Stimulated activated CD4-positive, alpha-beta T cell treated with anti-CD3 and anti-CD28 coated beads, Interleukin-1b, Interleukin-23, amount 100 ng/mL, for 1 hour (primary cell): ENCODE measurements at places on chromosomes 3 and 15.
A peak's percentile ranks its signal among the peaks of the same experiment; 100 is the strongest.

DNA sequence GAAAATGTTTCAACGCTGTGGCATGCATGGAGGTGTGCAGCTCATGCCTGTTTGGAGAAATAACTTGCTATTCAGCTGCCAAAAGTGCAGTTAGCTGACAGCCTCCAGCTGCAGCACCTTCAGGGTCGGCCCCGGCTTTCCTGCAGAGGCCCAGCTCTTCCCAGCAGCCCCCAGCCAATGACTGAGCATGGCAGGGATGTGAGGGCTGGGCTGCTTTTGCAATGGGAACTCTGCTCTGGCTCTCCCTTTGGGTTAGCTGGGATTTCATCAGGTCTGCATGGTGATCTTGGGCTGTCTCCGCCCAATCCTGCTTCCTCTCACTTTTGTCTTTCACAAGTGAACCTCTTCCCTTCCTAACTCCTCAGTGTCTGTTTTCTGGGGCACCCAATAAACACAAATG lies 396.6 kb downstream of the EPHB1 start:
- DNase-seq = no peak

GRCh38 chr3:134753999-134754742 lies 40.9 kb upstream of the EPHB1 start:
- DNase-seq = no peak

- DNase-seq = no peak
Observed at GRCh38 chr3:32121137-32121536, 14.7 kb downstream of the GPD1L start.

DNA sequence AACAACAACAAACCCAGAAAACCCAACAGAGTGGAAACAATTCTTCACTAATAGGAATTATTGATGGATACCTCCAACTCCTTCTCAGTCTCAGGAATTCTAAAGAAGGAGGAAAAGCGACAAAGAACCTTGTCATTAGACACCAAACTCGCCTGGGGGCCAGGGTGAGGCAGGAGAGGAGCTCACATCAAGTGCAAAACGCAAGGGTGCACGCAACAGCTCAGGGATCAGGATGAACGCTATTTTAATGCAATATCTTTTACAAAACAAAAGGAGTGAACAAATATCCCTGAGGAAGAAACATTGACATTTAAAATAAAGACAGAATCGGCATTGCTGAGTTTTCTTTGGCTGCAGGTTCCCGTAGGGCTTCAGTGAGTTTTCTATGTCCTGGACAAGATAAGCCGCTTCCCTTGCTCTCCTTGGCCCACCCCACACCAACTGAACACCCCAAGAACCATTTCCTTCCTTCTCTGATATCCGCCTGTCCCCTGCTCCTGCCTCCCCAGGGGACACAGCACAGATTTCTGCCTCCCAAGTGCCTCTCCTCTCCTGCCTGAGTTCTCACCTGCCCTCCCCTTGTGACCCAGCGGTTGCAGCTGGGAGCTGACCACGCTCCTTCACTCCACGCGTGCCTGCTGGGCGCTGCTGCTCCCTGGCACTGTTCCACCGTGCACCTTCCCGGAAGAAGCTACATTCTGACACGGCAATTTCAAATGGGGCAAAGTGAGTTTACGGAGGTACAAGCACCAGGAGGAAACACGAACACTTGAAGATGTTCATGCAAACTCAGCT lies 63.0 kb downstream of the ATP10A start:
- DNase-seq = no peak

DNA sequence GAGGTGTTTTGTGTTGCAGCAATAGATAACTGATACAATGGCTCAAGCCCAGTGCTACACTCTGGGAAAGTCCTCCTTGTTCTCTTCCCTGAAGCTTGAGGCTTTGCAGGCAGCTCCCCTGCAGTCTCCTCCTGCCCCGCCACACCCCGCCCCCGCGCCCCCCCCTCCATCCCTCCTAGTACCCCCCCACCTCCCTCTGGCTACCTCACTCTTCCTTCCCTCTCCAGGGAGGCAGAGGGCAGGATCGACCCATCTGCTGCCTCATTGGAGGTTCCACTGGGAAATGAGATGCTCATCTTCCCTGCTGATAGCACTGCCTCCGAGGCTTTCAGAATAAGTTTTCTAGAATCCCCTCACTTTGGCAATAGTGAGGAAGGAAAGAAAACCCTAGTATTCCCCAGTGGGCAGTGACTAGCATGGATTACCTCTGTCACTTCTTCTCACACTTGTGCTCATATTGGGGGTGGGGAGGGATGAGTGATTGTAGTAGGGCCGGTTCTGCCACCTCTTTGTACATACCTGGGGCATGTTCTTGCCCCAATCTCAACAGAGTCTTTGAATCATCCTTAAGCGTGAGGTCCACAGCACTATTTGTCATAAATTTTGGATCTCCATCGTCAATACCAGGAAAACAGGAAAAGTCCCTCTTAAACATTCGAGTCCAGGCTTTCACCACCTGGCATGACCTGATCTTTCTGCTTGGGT lies 16.3 kb upstream of the RAB7A start:
- DNase-seq = no peak

DNA sequence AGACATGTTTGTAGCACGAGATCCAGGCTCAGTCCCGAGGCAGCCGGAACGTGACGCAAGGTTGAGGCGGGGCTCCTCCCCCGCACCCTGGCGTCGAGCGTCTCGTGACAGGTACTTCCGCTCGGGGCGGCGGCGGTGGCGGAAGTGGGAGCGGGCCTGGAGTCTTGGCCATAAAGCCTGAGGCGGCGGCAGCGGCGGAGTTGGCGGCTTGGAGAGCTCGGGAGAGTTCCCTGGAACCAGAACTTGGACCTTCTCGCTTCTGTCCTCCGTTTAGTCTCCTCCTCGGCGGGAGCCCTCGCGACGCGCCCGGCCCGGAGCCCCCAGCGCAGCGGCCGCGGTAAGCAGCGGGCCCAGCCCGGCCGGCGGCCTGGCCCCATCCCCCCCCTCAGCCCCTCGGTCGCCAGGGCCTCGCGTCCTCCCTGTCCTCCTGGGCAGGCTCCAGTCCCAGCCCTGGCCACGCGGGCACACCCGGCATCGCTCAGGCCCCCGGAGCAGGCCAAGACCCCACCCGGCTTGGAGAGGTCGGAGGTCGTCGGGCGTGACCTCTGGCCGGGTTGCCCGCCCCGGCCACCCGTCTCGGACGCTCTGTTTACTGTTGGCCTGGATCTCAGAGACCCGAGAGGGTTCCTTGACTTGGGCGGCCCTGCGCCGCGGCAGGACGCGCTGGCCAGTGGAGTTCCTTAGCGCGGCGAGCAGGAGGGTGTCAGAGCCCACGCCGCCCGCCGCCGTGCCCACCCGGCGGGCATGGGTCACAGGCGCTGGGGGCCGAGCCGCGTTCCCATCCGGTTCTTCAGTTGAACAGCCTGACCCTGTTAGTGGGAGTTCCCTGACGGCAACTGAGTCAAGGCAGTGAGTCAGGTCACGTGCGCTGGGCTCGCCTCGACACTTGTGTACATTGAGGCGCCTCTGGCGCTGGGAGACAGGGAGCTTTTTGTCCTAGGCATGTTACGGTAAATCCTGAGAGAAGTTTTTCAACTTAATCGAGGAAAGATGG lies at the start of gene RAB7A:
RAB7A (plus strand) TSS at position 161 of the 994 bp plus-strand sequence. CDS start 69,185 bp downstream, outside the sequence.
- peak; percentile 94 for DNase-seq

- no peak for DNase-seq
Observed at GRCh38 chr3:144263706-144264105, 292.1 kb downstream of the DIPK2A start.

DNA sequence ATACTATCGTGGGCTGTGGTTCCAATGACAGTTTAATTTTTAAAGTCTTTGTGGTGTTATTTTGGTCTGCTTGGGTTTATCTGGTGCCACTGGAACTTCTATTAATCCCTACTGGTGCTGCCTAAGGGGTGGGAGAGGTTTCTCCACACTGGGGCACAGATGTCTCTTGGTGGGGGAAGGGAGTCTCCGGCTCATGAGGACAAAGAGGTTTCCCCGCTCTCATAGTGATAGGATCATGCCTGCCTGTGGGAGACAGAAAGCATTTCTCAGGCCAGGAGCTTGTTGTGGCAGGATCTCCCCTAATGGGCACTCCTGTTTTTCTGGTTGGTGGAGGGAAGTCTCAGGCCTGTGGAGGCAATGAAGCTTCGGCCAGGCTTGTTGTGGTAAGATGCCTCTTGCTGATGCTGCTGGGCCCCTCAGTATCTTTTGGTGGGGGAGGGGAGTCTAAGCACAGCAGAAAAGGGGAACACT lies 84.3 kb upstream of the THRB start:
- no peak for DNase-seq

DNA sequence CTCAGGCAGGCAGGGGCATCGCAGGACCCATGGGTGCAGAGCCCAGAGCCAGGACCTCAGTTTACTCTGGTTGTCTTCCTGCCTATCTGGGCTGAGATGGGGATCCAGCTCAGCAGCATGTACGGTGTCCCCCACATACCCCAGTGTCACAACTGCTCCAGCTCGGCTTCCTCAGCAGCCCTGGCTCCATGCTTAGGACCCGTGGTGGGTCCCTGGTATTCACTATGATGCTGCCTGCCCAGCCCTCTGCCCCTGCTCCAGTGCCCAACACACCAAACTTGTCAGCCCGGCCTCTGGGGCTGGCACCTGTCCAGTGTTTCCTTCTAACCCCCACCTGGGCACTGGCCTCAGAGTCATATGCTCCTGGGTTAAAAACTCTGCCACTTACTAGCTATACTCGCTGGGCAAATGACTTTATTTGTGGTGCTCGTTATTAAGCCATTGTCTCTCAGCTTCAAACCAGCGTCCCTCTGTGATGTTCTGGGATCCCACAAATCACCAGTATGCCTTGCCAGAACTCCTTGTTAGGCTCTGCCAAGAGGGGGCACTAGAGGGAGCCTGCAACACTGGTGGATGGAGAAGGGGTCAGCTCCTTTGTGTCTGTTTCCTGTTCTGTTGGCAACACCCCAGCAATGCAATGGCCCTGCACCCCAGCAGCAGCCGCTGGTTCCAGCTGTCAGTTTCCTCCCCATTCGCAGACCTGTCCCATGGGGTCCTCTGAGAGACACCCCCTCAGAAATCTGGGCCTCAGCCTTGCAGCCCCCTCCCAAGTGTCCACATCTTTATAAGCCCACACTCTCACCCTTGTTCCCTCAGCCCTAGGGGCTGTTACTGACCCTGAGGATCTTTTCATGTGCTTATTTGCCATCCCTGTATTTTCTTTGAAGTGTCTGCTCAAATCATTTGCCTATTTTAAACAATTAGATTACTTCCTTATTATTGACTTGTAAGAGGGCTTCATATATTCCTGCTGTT lies 24.1 kb upstream of the MRPS22 start:
- no peak for DNase-seq

DNA sequence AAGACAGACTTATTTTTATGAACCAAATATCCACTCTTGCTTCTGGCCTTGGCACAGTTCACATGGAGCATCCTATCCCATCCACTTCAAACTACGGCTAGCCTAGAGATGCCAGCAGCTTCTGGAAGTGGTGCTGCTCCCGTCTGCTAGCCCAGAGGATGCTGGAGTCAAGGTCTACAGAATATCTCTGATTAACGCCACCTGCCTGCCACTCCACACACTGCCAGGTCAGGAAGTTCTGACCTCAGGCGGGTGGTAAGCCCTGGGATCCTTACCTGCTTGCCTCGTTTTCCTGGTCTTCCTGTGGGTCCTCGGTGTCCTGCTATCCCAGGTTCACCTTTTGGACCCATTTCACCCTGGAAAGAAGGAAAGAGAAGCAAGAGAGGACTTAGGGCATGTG lies 42.9 kb downstream of the EAF1 start:
- DNase-seq = no peak

DNA sequence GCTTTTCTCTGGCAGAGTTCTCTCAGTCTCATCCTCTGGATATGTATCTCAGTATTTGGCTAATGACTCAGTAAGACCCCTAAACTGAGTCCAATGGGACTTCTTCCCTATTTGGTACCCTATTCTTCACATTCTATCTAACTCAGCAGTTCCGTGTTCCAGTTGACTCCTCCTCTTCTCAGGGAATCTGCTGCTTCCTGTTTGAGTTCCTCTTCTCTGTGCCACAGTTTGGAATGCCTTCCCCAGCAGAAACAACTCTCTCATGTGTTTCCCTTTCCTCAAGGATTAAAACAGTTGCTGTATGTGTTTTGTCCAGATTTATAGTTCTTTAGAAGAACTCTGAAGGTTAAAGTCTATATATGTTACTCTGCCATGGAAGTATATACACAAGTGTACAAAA lies 344.0 kb upstream of the RARB start:
- DNase-seq = no peak

GRCh38 chr15:58734859-58735258 lies 14.6 kb downstream of the ADAM10 start:
- DNase-seq = no peak

DNA sequence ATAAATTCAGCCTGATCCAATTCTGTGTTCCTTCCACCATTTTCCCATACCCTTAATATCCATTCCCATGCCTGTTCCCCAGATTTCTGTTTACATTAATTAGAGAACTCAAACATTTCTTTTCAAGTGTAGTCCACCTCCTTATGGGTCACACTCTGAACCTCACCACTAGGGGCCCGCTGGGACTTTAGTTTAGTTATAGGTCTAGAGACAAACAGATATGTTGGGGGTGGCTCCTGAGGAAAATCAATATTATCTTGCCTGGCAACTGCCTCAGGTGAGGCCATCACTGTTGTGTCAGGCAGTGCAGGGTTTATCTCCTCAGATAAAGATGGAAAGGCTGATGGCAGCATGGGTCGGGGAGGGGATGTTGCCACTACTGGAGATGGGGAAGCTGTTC lies 72.8 kb downstream of the CLDN1 start:
- DNase-seq = no peak

- no peak for DNase-seq
Observed at GRCh38 chr15:101009176-101009575, 90.0 kb downstream of the LRRK1 start.

GRCh38 chr3:149377408-149378364 lies at the start of gene TM4SF1:
Gene TM4SF1 (minus strand): TSS chr3:149377649. CDS start chr3:149377547, 102 bp downstream.
- DNase-seq = no peak

DNA sequence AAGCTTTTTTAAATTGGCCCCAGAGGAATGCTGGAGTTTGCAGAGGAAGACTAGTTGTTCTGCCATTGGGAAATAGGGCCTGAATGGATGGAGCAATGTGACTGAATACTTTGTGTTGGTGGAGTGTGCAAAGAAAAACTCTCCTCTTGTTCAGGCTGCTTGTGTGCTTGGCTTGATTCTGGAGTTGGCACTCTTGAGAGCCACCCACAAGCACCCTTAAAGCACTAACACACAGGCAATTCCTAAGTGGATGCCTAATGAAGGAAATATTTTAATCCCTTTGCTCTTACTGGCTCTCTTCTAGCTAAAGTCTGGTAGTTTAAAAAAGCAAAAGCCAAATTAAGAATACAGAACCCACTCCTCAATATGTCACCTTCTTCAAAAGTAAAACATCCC lies 304.4 kb upstream of the C2CD4B start:
- no peak for DNase-seq

GRCh38 chr3:120416868-120417267 lies 33.9 kb downstream of the FSTL1 start:
- DNase-seq = no peak

- DNase-seq = no peak
Observed at GRCh38 chr3:157067114-157067513, 92.8 kb downstream of the CCNL1 start.

GRCh38 chr3:50173685-50174516 lies 17.5 kb upstream of the GNAT1 start:
- no peak for DNase-seq

- DNase-seq = no peak
Observed at GRCh38 chr3:122258757-122259371, 66.2 kb upstream of the CSTA start.
